Hepatocyte (in vitro differentiated cells): ENCODE measurements at places on chromosomes 4 and X. TPM values are rescaled to one million over a fixed set of nuclear protein-coding genes. Genes with fewer than 3 reads are reported as not detected.

DNA sequence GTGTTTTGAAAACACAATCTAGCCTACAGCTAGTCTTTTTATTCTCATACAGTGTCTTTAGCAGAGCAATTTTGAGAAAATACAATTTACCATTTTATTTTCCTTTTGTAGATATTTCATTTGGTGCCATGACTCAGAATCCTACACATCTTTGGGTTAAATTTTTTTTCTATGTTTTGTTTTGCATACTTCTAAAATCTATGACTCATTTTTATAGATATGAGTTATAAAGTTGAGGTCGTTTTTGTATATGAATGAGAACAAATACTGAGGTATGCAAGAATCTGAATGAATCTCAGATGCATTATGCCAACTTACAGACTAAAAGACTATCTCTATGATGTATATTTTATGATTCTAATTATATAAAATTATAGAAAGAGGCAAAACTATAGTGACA is 206.5 kb upstream of the ANXA10 start:
- no peak for DNase-seq

- no peak for DNase-seq
These were observed 58.4 kb upstream of the SLC25A43 start for GRCh38 chrX:119340606-119341205.

DNA sequence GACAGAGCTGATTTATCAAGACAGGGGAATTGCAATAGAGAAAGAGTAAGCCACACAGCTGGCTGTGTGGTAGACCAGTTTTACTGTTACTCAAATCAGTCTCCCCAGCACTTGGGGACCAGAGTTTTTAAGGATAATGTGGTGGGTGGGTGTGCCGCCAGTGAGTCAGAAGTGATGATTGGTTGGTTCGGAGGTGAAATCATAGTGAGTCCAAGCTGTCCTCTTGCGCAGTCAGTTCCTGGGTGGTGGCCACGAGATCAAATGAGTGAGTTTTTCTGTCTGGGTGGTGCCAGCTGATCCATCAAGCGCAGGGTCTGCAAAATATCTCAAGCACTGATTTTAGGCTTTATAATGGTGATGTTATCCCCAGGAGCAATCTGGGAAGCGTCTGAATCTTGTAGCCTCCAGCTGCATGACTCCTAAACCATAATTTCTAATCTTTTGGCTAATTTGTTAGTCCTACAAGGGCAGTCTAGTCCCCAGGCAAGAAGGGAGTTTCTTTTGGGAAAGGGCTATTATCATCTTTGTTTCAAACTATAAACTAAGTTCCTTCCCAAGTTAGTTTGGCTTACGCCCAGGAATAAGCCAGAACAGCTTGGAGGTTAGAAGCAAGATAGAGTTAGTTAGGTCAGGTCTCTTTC is 44.0 kb upstream of the PPP1R2C start:
- no peak for DNase-seq

DNA sequence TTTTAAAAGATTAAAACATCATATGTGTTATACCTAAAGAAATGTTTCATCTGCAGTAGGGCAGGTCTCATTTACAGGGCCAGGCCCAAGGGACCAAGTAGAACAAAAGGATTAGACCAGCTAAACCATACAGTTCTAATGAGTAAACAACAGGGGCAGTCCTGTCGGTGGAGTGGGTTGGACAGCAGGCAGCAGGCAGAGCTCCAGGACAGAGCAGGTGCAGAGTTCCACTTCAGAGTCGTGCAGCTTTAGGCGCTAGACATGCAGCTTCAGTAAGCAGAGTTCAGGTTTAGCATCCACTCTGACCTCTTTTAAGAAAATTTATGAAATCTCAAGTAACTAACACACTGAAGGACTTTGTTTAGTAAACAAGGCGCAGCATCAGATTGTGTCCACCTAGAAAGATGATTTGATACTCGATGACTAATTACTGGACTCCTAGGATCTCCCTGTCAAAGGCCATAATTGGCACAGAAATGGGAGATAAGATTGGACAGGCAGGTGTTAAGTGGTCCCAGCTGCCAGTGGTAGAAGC is 487.7 kb upstream of the INTU start:
- DNase-seq: no peak

The HSFX2 gene
- not detected in 2 replicates for total RNA-seq

DNA sequence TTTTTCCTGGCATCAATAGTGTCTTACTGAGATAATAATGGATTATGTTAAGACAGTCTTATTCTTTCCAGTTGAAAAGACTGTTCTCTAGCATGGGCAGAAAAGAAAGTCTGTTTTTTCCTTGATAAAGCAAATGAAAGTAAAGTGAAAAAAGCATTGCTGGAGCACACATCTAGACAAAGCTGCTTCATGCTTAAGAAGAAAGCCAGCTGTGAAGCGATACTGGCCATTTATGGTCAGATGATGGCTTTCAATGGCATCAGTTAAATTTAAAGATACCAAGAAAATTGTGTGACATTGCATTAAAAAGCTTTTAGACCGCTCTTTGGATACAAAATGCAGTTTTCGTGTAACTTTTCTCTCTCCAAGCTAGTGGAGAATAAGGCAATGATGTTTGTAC is 242.1 kb upstream of the TRAM1L1 start:
- no peak for DNase-seq

The FAM156A gene
- 10.8 and 16.9 TPM in 2 replicates for total RNA-seq

DNA sequence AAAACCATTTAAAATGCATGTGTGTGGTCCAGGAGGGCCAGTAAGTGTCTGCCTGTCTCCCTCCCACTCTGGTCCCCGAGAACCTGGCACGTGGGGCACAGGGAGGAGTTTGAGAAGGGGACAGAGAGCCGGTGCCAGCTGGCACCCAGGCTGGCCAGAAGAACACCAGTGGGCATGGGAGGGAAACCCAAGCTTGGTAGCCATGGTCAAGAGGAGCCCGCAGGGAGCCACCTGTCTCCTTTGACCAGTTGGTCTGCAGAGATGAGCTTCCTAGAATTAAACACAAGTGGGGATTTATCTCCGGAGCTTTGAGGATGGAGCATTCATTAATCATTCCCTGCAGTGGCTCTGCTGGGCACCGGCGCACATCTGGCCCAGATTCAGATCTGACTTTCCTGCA is 41.6 kb downstream of the HMX1 start:
- DNase-seq: no peak

DNA sequence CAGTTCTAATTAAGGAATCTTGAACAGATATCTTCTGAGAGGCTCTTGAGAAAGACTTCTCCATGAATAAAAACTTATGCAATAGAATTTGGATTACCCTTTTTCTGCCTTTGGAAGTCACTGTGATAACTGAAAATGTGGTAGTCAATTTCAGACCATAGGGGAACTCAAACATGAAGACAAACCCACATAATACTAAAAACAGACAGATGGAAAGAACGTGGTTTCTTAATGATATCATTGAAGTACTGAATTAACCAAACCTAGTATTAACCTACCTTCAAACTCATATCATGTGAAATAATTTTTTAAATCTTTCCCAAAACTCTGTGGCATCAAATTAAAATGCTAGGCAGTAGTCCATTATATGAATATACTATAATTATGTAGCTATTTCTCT is 153.5 kb downstream of the CAMK2D start:
- DNase-seq: no peak

DNA sequence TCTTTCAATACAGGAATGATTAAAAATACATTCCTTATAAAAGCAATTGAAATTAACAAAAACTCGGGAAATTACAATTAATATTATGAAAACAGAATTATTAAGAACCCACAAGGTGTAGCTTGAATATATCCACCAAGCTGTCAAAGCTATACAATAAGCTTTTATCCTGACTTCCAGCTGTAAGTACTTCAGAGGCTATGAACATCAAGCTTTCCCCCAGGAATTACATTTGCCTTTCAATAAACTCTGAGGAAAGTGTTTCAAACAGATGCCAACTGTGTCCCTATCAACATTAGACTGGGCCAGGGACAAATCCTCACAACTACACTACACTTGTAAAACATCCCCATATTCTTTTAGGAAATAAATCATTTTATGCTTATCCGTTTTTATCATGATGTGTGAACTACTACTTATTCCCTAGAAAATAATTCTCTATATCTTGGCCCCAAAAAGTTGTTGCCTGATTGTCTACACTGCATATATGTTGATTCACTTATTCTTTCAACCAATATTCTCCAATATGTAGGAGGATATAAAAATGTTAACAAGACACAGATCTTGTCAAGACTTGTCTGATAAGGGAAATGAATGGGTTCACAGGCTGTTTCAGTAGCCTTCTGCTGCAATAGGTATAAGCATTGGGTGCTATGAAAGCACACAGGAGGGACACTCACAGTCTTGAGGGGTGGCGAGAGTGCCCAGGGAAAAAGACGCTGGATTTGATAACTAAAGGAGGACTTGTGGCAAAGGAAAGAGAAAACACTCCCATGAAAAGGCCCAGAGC is 494.1 kb downstream of the CENPC start:
- DNase-seq: no peak

DNA sequence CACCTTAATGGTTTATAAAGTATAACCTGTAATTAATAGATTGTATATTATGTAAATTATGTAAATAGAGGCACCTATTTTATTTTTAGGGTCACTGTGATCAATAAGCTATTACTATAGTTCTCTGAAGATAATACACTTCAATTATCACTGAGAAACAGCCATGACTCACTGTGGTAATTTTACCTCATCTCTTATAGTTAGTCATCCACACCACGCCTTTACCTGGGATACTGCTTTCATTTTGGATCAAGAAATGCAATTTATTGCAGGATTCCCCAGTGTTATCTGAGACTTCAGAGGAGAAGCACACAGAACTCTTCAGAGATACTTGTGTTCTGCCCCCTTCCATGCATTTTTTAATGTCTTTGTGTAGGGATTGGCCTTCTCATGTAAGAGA is 348.1 kb upstream of the ATOH1 start:
- DNase-seq: no peak

GRCh38 chr4:174490451-174490961 is 31.8 kb downstream of the HPGD start:
- DNase-seq: no peak

GRCh38 chr4:152579916-152580315 is 44.0 kb upstream of the FBXW7 start:
- no peak for DNase-seq
